Testis (tissue), 5 donors: ENCODE measurements at places on chromosomes 4 and X.

DNA sequence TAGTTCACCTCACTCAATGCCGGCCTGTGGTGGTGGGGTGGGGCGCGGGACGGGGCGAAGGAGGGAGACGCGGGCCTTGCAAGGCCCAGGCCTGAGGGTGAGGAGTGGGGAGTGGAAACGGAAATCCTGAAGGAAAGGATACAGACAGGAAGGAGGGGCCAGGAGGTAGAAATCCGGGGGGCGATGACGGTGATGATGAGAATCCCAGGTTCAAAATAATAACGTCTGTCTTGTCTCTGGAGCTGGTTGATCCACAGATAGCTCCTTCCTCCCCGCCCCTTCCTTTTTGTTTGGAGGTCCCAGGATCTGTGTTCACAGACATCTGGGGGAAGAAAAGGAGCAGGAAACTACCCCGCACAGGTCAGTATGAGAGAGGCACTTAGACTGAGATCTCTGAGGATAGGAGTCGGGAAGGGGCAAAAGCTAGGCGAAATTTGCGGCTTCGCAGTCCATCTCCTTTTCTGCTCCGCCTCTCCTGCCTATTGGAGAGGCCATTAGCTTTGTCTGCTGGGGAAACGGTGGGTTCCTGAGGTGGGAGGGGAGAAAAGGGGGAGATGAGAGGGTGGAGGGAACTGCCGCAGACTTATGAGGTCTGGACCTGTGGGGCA is 746 bp downstream of the TCEAL7 start:
- H3K36me3 ChIP-seq = no peaks in the 10 kb centered on the region
- no peak overlapping the region for H3K27ac ChIP-seq
- H3K4me1 ChIP-seq = no peaks in the 10 kb centered on the region
- no peaks in the 10 kb centered on the region for H3K27me3 ChIP-seq

DNA sequence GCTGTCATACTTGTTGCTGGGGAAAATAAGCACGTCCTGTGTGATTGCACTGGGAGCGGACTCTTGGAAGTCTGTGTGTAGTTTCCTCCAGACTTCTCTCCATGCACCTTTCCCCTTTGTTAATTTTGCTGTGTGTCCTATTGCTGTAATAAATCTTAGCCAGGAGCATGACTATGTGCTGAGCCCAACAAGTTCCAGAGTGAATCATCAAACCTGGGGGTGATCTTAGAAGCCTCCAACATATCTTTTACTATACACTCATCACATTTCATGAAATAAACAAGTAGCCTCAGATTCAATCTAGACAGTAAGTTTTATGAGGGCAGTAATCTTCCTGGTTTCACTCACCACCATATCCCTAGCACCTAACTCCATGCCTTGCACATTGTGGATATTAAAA is 43.3 kb upstream of the FGF13 start:
- H3K4me3 ChIP-seq = no peak overlapping the region
- DNase-seq = no peak
- no peaks in the 10 kb centered on the region for H3K4me1 ChIP-seq
- no peak overlapping the region for H3K27ac ChIP-seq
- H3K36me3 ChIP-seq = no peaks in the 10 kb centered on the region
- no peaks in the 10 kb centered on the region for H3K27me3 ChIP-seq

DNA sequence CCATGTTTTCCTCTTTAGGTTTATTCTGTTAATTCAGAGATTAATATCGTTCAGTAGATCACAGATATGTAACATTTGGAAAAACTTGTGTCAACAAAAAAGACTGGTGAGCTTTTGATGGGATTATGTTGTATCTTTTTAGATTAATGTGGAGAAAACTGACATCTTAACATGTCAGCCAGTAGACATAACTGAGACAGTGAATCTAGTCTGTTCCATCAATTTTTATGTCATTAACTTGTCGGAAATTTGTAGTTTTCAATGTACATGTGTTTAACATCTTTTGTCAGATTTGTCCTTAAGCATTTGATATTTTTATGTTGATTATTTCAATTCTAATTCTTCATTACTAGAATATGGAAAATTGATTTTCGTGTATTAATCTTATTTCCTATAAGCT is 42.0 kb downstream of the APELA start:
- H3K4me1 ChIP-seq = no peaks in the 10 kb centered on the region
- no peaks in the 10 kb centered on the region for H3K36me3 ChIP-seq
- H3K27ac ChIP-seq = no peak overlapping the region
- no peak for DNase-seq
- no peak overlapping the region for H3K4me3 ChIP-seq

GRCh38 chrX:129932821-129933321 is 26.9 kb downstream of the UTP14A start:
- peak overlapping the region; percentile 20 for H3K4me3 ChIP-seq
- H3K36me3 ChIP-seq = no peaks in the 10 kb centered on the region
- no peak overlapping the region for H3K27ac ChIP-seq

DNA sequence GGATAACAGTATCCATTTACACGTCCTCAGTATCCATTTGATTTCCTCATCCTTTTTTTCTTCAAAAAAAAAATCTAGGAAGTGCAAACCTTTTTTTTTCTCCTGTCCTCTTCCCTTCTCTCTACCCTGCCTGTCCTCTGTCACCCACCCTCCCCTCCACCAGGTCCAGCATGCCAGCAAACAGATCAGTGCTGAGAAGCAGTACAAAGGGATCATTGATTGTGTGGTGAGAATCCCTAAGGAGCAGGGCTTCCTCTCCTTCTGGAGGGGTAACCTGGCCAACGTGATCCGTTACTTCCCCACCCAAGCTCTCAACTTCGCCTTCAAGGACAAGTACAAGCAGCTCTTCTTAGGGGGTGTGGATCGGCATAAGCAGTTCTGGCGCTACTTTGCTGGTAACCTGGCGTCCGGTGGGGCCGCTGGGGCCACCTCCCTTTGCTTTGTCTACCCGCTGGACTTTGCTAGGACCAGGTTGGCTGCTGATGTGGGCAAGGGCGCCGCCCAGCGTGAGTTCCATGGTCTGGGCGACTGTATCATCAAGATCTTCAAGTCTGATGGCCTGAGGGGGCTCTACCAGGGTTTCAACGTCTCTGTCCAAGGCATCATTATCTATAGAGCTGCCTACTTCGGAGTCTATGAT is 1.7 kb downstream of the SLC25A4 start:
- peaks cover 28% of the 10 kb centered on the region for H3K4me1 ChIP-seq
- H3K4me3 ChIP-seq = no peak overlapping the region
- peak overlapping the region; percentile 51 for H3K27ac ChIP-seq
